ENCODE measurements at places on chromosomes 3 and 15.

- no peak for DNase-seq
Observed at GRCh38 chr3:46675426-46675825, 18.1 kb downstream of the ALS2CL start.

- DNase-seq = no peak
Observed at GRCh38 chr15:50063226-50063625, 55.8 kb downstream of the ATP8B4 start.

- no peak for DNase-seq
Observed at GRCh38 chr3:127780536-127781400, 41.5 kb downstream of the MGLL start.

DNA sequence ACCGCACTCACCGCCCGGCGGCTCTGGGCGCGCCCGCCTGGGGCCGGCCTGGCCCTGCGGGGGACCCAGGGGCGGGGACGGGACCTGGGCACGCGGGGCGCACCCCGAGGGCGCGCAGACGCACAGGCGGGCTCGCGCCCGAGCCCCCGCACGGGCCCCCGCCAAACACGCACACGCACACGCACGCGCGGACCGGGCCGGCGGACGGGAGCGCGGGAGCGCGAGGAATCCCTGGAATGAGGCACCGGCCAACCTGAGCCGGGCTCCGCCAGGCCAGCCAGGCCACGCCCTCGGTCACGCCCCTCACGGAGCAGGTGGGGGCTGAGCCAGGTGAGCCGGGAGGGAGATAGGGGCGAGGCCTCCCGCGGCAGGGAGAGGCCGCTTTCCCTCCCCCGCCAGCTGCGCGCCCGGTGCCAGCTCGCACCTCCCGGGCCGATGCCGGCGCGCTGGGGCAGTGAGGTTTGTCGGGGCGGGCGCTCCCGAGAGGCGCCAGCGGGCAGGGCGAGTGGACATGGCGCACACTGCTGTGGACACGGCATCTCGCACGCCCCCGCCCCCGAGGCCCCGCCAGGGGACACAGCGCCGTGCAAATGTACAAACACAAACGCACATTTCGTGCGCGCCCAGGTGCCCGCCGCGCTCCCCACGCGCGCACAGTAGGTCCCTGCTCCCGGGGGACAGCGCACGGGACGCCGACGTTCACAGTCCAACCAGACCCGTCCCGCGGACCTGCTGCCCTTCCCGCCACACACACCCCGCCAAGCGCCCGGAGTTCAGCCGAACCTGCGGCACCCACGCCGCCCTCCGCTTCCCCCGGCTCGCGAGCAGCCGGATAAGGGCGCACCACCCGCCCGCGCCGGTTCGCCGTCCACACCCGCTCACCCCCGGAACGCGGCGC lies 75.9 kb upstream of the VGLL4 start:
- peak; percentile 74 for DNase-seq

GRCh38 chr3:10766049-10766705 lies 49.9 kb upstream of the SLC6A11 start:
- no peak for DNase-seq

DNA sequence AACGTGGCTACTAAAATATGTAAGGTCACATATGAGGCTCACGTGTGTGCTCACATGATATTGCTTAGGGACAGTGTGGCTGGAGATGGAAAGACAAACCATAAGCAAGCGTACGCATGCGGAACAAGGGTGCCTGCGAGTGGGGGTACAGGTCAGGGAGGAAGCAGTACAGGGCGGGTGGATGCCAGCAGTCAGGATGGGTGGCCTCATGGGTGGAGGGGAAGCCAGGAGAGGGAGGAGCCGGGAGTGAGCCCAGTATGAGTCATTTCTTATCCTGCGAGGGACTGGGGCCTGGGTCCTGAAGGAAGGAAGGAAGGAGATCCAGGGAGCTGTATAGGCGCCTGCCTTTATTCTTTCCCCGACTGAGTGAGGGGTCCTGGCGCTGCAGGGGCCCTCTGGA lies 42.0 kb upstream of the CGNL1 start:
- no peak for DNase-seq

GRCh38 chr3:32780735-32781210 lies 37.0 kb upstream of the TRIM71 start:
- peak; percentile 50 for DNase-seq

DNA sequence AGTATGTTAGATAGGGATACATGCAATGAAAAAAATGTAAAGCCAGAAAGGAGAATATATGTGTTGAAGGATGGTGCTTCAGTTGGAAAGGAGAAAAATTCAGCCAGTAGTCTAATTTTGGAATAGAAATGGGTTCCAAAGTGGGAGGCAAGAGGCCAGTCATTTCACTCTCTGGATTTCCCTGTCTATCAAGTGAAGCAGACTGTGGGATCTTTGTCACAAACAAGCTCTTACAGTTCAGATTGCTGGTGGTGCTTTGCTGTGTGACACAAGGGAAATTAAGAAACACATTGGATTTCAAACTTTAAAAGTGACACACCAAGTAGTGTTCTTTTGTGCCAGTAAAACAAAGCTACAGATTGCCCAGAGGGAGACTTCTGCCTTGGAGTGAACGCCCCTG lies 82.0 kb upstream of the BFSP2 start:
- no peak for DNase-seq

DNA sequence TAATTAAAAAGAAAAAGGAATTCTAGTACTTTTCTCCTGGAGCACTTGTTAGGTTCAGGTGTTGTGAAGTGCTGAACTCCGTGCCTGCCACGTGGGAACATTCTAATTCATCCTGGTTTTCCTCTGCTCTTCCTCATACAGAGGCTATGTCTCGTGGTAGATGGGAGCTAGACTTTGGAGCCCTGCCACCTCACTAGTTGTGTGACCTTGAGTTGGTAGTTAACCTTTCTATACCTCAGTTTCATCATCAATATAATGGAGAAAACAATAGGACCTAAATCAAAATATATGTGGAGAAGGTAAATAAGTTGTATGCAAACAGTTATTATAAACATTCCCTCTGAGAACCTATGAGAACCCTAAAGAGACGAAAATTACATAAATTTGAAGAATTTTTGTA lies 10.6 kb downstream of the ALAS1 start:
- DNase-seq = no peak

DNA sequence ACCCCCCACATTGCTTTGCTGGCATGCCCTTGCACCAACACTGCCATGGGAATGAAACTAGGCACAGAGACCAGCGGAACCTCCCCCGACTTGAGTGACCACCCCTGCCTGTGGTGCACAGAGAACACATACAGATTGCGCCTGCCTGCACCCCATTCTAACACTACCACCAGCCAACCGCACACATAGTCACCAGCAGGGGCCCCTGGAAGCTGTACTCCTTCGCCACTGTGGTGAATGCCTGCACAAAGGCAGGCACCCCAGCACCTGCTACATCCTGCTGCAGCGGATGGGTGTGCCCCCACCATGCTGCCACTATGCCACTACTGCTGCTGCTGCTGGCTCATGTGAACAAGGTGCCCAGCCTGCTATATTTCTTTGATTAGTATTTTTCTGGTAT lies 27.4 kb upstream of the DNAAF4 start:
- peak; percentile 26 for DNase-seq

- DNase-seq = no peak
Observed at GRCh38 chr3:47096959-47097358, 67.0 kb downstream of the SETD2 start.

DNA sequence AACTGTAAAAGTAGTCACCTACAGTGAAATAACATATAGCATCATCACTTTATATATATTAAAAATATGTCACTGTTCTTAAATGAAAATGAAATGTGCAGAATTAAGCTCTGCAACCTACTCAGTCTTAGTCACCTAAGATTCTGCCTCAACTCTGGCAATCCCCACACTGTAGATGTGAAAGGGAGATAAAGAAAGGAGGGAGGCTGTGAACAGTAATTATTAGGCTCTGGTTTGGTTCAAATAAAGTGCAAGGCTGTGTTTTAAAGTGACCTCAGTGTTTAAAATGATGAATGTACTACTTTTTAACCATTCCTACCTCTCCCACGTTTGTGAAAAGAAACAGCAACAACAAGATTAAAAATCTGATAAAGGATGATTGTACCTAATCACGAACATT lies 72.2 kb downstream of the ATP8B4 start:
- DNase-seq = no peak

DNA sequence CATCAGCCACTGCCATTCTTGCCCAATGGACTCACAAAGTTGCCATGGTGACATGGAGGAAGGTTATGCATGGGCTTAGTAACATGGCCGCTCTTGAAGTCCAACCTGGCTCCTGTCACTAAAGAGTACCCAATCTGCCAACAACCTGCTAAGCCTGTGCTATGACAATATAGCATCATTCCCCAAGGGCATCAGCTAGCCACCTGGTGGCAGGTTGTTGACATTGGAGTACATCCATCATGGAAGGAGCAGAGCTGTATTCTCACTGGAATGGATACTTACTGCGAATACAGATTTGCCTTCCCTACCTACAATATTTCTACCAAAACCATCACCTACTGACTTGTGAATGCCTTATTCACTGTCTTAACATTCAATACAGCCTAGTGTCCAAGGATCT lies 138.9 kb upstream of the RORA start:
- DNase-seq = no peak

- DNase-seq = no peak
Observed at GRCh38 chr3:143596957-143597642, 251.2 kb downstream of the SLC9A9 start.

DNA sequence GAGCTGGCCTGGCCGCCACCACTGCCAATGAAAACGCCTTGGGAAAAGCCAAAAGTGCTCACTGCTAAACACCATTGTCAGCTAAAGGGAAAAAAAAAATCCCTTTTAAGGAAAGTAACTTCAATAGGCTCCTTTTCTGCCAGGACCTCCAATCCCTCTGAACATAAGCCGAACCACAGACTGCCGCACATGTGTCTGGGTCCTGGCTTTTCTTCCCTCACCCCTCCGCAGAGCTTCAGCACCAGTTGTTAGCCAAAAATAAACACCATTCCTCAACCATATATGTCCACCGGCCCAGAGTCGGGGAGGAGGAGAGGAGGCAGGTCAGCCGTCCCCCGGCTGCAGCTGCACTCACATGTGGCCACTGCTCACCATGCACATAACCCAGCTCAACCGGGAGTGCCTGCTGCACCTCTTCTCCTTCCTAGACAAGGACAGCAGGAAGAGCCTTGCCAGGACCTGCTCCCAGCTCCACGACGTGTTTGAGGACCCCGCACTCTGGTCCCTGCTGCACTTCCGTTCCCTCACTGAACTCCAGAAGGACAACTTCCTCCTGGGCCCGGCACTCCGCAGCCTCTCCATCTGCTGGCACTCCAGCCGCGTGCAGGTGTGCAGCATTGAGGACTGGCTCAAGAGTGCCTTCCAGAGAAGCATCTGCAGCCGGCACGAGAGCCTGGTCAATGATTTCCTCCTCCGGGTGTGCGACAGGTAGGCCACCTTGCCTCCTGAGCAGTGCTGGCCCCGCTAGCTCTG lies at the start of gene FBXL22:
TSS of gene FBXL22 (plus strand) at position 350 of the 753 bp plus-strand sequence. CDS start at position 356, 6 bp downstream.
- no peak for DNase-seq

GRCh38 chr3:156551746-156552145 lies 3.2 kb downstream of the SSR3 start:
- no peak for DNase-seq

DNA sequence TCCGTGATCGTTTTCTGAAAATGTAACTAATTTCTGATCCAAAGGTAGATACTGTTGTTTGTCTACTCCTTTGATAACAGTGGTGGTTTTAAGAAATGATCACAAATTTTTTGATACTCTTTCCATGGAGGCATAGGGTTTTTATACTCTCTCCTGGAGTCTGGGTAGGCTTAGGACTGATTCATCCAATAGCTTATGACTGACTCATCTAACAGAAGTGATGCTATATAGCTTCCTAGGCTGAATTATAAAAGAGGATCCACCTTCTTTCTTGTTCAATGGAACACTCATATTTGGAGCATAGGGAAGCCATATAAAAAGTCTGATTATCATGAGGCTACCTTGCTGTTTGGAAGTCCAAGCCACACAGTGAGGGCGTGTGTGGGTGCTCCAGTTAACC lies 84.3 kb downstream of the CHST2 start:
- no peak for DNase-seq

GRCh38 chr3:101050046-101050445 lies 56.8 kb upstream of the ABI3BP start:
- no peak for DNase-seq

GRCh38 chr3:28122227-28122626 lies 119.2 kb upstream of the CMC1 start:
- no peak for DNase-seq

DNA sequence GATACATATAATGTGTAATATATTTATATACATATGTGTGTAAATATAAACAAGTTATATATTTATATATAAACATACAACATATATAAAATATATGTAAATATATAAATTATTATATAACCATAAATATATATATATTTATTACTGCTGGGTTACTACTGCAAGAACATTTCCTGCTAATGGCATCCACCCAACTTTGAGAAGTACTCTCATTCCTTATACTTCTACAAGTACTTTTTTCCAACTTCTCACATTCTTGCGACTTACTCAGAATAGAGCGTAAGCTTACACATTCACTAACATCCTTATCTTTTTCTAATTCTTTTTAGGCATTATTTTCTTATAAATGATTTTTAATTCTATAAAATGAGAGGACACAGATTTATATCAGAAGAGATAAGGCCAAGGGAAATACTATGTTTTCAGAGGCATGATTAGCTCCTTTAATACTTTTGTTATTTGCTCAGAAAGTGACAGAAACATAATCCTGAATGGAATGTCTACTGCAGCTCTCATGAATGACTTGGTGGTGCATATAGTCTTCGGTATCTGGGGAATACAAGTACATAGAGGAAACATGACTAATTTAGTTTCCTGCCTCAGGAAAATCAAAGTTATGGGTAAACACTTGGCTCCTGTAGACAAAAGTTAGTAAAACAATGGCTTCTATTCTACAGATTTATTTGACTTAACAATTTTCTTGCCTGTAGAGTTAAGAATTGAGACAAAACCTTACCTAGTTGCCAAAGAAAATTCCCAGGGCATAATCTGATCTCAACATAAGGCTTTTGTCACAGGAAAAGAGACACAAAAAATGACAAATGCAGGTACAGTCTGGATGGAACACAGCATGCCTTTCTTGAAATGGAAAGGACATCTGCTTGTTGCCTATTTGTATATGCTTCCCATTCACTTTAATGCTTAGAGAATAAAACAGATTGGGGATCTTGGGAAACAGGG lies 453.9 kb downstream of the SQOR start:
- DNase-seq = no peak

DNA sequence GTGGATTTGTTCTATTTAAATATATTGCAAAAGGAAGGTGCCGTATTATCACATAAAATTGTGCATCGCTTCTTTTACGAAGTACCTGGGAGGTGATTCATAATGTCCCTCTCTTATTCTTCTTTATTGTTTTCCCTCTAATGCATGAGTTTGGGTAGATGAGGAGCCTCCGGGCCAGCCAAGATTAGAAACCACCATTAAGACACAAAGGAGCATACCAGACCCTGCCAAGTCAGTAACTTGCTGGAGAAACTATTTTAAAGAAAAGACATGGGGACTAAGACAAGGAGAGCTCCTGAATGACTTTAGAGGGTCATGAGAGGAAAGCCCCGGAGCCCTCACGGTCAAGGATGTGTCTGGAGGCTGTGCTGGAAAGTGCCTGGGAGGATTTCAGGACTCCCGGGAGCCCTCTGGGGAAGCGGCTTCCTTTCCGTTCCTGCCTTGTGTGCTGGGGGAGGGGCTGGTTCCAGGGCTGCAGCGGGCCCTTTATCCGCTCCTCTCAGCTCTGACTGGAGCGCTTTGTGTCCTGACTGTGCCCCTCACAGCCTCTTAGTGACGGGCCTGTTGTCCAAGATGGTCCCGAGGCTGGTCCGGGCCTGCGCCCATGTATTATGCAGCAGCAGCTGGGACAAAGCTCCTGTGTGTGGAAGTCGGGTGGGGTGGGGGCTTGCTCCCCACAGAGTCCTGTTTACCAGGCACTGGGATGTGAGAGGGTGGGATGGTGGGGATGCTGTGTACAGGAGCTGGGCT lies 35.7 kb downstream of the CORO2B start:
- no peak for DNase-seq

Measured in GM12865 (cell line).